Caki2 (cell line): ENCODE measurements at places on chromosomes 2 and 18. TPM values are rescaled to one million over a fixed set of nuclear protein-coding genes. Genes with fewer than 3 reads are reported as not detected.

Gene B3GNT7
- total RNA-seq = 0.57 and 1.4 TPM in 2 replicates

DNA sequence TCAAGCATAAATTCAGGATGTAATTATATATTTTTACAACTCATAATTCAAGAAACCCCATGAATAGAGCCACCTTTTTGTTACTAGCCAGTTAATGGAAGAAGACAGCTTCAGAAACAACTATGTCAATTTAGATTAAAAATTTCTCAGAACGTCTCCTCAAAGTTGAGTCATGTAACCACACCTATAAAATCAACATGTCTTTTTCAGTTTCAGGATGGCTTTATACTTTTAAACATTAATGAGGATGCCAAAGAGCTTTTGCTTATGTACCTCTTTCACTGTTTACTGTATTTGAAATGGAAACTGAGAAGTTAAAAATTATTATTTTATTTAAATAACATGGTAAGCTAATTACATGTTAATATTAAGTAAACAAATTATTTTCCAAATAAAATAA is 280.1 kb downstream of the PTH2R start:
- DNase-seq = peak; percentile 21

Gene ASAP2
- total RNA-seq = 33.8 and 34.8 TPM in 2 replicates

Gene NEU2
- not detected in 2 replicates for total RNA-seq

GRCh38 chr2:36403675-36404230 is 48.2 kb downstream of the CRIM1 start:
- DNase-seq = peak; percentile 92

DNA sequence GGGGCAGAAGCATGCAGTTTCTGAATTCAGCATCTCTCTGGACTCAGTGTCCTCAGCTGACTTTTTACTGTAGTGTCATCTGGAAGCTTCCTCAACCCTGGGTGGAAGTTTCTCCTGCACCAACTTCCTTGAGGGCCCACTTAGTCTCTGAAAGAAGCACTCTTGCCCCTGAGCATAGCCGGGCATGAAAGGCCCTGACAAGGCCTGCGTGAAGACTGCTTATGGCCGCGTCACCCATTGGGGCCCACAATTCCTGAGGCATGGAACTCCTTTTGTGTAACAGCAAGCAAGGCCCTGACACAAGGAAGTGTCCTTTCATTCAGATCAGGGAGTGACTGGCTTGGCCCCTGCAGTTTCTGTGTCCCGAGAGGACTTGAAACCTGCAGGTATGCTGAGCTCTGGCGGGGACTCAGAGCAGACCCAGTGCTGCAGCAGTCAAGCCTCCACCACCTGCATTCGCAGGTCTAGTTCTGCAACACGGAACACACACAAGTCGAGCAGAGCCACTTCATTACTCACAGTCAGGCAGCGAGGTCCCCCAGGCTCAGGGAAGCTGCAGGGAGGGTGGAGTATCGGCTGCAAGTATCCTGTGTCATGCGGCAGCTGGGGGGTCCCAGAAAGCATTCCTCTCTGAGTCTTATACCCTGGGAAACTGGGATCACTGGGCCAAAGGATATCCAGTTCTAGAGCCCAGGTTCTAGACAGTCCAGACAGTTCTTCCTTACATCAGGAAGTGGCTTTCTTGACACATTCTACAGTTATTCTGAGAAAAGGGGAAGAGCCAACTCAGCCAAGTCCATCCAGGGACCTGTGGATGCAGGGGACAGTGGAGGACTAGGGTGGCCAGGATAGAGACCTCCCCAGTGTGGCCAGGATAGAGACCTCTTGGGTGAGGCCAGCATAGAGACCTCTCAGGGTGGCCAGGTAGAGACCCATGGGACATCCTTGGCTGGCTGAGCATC is 35.6 kb upstream of the PRLH start:
- no peak for DNase-seq
